ENCODE measurements at places on chromosomes 1 and 21.
A peak's percentile ranks its signal among the peaks of the same experiment; 100 is the strongest.

DNA sequence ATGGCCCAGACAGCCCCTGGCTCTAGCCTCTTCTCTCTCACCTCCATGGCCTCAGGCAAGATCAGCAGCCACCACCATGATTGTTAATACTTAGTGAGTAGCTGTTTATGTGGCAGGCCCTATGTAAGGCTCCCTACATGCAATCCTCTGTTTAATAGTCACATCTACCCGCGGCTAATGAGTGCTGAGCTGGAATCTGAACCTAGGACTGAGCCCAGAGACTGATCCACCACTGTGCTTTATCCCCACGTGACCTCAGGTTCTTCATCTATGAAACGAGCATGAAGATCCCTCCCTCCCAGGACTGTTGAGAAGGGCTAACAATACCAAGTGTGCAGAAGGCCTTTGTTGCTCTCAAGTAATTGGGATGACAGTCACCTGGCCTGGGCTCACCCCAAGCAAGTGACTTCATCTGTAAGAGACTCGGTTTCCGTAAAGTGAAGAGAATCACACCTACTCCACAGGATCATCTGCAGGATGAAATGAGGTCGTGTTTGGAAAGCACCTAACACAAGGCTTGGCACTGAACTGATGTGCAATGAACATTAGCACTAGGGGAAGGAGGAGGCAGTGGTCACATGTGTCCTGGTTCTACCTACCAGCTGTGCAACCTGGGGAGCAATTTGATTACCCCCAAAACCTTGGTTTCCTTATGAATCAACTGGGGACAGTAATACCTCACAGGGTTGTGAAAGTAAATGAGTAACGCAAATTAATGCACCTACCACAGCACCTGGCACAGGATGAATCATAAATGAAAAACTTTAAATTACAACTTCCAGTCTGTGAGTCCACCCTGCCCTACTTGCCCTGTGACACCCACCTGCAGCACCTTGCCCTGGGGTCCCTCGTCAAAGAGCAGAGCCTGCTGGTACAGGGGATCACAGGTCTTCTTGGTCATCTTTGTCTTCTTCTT is 37.2 kb downstream of the RIMS3 start:
- DNase-seq: no peak

- DNase-seq: no peak
These were observed 130.2 kb upstream of the PTGFR start for GRCh38 chr1:78360584-78360983.

- DNase-seq: no peak
These were observed 2.7 kb upstream of the PTPN22 start for GRCh38 chr1:113874012-113874879.

- DNase-seq: no peak
These were observed 75.8 kb downstream of the CACNA1E start for GRCh38 chr1:181559142-181559541.

GRCh38 chr1:246533371-246533905 is 26.4 kb upstream of the SMYD3 start:
- no peak for DNase-seq

DNA sequence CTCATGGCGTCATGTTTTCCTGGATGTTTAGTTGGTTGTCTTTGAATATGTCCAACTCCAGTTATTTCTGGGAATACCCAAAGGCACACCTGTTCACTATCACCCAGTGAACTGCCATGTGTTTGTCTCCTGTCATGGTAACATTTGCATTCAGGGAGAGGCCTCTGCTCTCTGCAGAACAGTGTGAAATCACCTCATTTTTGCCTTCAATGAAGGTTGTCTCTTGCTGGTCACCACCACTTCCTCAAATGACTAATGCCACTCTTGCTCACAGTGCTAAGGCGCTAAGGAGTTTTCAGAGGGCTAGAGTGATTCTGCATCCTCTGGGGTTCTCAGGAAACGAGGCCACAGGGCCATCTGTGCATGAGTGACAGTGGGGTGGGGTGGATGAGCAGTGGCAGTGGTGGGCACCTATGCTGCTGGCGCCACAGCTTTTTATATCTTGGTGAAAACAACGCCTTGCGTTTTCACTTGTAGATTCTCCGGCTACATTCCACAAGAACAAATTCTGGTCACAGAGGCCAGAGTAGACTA is 60.0 kb upstream of the ATP5PO start:
- DNase-seq: no peak

- DNase-seq: no peak
These were observed 2.2 kb downstream of the FASLG start for GRCh38 chr1:172661107-172661506.

- no peak for DNase-seq
These were observed 709 bp downstream of the TNFRSF14 start for GRCh38 chr1:2556678-2557481.

DNA sequence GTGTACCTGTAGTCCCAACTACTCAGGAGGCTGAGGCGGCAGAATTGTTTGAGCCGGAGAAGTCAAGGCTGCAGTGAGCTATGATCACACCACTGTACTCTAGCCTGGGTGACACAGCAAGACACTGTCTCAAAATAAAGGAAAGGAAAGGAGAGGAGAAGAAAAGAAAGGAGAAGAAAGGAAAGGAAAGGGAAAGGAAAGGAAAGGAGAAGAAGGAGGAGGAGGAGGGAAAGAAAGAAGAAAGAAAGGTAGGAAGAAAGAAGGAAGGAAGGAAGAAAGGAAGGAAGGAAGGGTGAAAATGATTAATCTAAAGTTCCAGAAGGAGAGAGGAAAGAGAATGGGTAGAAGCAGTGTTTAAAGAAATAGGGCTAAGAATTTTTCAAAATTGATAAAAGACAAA is 12.2 kb downstream of the SPOCD1 start:
- no peak for DNase-seq

DNA sequence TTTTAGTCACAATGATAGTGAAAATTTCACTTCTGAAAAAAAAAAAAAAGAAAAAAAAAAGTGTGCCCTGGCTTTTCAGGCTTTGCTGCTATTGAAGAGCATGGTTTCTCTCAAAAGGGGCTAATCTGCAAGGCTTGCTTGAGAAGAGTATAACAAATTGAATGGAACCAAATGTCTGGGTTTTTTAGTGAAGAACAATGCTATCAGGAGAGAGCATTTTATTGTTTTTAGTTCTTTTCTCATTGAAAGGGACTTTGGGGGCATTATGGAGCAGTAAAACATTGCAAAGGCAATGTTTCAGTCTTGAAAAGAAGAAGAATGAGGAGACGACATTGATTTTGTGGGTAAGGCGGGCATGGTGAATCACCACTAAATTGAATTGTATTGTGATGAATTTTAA is 28.2 kb downstream of the VCAM1 start:
- DNase-seq: no peak

- DNase-seq: no peak
These were observed 20.6 kb downstream of the CSF1 start for GRCh38 chr1:109931189-109931731.

DNA sequence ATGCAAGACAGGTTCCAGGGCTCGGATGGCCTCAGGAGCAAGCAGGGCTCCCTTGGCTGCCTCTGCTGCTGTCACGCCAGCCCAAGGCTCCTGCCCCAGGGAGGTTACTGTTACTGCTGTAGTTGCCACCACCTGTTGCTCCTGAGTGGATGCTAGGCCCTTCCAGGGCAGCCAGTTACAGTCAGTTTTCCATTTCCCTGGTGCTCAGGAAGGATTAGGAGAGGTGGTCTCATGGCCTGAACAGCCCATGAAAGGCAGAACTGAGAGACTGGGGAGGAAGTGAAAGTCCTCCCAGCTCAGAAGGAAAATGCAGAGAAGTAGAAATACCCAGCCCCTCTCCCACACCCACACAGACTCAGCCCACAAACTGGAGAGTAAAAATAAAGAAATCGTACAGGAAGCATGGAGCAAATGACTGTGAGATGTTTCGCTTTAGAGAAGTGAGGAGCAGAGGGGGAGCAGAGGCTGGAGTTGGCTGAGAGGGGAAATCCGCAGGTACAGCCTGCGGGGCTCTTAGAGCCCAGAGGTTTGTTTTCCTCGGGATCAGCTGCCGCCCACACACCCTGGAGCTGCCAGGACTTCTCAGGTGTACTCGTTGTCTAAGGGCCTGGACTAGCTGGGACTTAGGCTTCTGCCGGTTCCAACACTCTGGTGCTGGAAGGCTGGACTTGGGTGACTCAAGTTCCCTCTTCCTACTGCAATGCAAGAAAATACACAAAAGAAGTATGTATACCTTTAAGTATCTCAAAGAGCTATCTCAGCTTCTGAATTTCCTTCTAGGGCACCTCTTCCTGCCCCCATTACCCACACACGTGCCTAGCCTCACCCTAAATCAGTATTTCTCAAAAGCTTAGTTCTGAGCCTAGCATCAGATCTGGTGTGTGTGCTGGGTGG is 2.3 kb downstream of the IL6R start:
- DNase-seq: no peak

DNA sequence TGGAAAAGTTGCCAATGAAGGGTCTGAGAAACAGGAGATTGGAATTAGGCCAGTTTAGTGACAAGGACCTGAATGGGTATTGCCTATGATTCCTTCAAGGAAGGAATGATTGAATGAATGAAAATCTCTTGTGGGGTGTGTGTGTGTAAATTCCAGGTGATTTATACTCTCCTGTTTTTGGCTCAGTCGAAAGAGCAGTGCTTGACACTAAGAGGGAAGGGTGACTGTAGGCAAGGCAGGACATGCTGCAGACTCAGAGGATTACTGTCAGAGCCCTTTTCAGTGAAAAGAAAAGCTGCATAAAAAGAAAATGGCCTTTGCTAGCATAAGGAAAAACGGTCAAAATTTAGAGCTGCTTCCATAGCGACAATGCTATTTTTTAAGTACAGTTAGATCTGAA is 30.1 kb downstream of the C1orf21 start:
- no peak for DNase-seq

- no peak for DNase-seq
These were observed 201.1 kb downstream of the OMA1 start for GRCh38 chr1:58345215-58346035.

DNA sequence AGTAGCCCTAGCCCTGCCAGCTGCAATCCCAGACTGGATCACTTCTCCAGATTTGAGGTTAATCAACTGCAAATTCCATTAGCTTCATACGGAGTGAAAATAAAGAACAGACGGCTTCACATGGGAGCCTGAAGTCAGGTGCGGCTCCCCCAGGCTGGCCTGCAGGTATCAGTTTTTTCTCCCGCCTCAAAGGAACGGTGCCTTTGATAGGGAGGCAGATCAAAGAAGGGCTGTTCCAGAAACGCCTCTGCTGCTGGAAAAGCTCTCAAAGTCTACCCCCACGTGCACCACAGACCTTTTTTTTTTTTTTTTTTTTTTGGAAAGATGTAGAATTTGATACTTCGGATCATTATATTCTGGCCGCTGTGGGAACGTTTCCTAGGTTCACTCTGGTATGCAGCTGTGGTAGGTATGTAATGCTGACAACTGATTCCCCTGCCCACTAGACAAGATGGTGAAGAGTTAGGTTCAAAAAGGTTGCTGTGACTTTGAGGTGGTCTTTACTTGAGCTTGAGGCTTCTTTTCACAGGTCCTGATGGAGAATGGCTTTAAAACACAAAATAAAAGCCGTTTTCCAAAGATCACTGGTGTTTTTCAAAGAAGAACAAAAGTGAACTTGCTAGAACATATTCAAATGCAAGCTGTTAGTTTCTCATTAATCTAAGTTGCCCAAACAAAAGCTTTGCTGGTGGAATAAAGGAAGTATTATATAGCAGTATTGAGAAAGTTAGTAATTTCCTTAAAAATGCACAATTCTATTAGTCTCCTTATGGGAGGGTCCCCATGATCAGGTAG is 189.0 kb upstream of the NFIA start:
- DNase-seq: no peak

GRCh38 chr1:33390542-33390941 is 40.4 kb downstream of the PHC2 start:
- no peak for DNase-seq

GRCh38 chr1:19036041-19036812 is 79.8 kb upstream of the IFFO2 start:
- DNase-seq: no peak

DNA sequence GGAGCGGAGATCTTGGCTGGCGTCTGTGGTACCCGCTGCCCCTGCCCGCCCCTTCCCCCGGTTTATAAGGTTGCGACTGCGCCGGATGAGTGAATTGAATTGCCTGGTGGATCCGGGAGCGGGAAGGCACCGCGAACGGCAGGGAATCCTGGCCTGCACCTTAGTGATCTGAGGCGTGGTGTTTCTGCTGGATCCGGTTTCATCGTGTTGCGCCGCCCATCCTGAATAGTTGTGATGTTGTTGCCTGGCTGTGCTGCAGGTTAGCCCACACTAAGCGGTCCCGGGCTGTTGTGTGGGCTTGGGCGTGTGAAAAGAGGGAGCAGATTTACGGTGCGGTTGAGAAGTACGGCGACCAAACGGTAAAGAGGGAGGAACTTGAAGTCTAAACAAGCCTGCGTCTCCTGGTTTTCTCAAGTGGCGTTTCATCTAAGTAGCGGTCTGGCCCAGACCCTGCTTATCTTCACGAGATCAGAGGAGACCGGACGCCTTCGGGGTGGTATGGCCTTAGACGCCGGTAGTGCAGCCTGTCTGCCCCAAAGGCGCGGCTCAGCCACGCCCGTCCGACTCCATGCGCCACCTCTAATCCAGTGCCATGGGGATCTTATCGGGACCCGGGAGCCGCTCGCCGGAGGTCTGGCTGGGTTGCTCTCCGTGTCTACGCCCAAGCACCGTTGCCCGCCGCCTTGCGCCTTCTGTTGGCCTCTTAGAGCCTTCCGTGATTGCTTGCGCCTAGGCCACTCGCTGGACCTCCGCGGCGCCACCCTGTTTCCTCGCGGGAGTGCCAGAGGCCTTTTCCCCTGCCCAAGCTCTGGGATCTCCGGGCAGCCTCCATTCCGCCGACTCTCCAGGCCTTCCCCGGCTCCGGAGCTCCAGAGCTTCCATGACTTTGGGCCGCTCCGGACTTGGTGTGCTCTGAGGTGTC is 87.5 kb upstream of the RHOU start:
- DNase-seq: peak; percentile 53

- no peak for DNase-seq
These were observed 426.7 kb downstream of the NPHP4 start for GRCh38 chr1:5565281-5566125.

GRCh38 chr1:66437136-66437401 is 96.9 kb upstream of the SGIP1 start:
- DNase-seq: no peak

DNA sequence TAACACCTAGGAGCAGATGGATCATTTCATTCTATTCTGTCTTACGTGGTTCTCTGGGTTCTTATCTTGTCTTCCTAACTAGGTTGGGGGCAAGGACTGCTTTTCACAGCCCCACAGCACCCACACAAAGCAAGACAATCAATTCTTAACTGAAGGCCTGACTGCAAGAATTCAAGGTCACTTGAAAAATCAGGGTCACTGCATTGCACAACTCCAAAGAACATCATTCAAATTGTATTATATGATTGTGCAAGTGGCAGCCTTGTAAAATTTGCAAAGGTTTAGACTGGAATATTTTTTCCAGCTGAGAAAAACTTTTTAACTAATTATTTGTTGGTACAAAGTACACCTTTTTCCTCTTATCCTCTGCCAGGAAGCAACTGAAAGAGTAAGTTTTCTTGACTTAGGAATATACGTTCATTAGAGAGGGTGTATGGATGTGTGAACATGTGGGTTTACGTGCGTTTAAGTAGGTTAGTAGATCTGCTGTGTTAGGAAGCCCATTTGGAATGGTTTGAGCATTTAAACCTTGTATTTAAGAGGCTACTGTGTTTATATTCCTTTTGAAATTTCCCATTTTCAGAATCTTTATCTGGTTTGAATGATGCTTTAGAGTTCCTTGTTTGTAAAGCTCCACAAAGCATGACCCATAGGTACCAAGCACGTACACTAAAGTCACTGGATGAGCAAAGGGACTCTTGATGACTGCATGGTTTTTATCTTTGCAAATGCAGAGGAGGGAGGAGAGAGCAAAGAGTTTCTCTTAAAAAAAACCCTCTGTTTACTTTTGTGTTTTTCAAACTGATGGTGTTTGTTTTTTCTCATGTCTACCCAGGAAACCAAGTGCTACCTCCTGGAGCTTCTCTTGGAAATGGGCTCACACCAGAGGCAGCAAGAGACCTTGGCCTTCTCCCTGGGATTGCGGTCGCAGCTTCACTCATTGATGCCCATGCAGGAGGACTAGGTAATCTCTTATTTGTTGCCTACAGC is 214.9 kb downstream of the FGGY start:
- DNase-seq: no peak

Measured in NCI-H1436 treated with DMSO at 0.1 percent for 48 hours (cell line).